Hepatocyte (in vitro differentiated cells): ENCODE measurements at places on chromosomes 2 and 18. TPM values are rescaled to one million over a fixed set of nuclear protein-coding genes. Genes with fewer than 3 reads are reported as not detected.

DNA sequence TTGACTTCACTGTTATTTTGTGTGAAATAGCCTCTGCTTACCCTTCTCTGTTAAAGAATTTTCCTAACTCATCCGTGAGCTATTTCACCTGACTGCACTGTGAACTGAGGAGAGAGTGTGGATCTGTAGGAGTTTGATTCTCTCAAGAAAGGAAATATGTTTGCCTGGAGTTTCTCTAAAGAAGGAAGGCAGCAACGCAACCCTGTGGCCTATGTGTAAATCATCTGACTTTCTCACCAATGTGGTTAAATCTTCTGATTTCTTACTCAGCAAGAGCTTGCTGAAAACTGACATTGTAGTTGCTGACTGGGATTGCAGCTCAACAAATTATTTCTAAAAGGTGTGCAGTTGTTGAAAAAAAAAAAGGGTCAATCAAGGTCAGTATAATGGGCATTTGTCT, 153.9 kb upstream of the PELI1 start:
- DNase-seq, result no peak

GRCh38 chr2:137952586-137953129, 11.6 kb upstream of the HNMT start:
- no peak for DNase-seq

DNA sequence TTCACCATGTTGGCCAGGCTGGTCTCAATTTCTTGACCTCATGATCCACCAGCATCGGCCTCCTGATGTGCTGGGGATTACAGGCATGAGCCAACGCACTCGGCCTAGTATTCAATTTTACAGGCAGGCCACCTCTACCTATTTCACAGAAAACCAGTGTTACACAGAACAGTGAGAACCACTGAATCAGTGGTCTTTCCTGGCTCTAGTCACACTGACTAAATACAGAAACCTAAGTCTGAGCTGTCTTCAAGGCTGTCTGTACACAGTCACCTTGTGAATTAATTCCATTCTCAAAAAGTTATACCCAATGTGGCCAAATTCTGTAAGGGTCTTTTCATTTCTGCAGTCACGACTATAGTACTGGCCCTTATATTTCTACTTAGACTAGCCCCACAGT, 3.5 kb downstream of the RNF149 start:
- DNase-seq, result no peak

- DNase-seq, result no peak
These were observed 22.8 kb upstream of the C1QL2 start for GRCh38 chr2:119181391-119181790.

- no peak for DNase-seq
These were observed 460 bp upstream of the SEMA4F start for GRCh38 chr2:74653589-74653984.

DNA sequence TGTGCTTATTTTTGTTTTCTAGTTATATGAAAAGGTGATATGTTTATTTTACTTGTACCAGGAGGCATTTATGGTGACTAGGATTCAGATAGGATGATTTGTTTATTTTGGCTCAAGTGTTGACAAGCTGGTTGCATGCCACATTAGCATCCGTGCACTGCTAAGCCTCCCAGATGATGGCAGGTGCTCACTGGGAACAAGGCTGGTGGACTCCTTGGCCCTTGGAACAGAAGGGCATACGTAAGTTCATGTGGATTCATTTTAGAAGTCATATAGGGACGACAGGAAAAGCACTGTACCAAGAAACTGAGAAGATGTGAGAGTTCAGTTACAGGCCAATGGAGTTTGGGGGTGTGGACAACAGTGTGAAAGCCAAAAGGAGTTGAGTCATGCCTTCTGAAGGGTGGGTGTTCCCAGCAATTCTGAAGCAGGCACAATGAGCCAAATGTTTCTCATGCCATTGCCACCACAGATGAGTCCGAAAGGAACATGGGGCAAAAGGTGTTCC, 166.2 kb downstream of the PHLPP1 start:
- DNase-seq, result no peak

GRCh38 chr18:74625157-74625556, 27.5 kb downstream of the ZNF407 start:
- DNase-seq, result no peak

- DNase-seq, result no peak
These were observed 216.5 kb upstream of the SLC8A1 start for GRCh38 chr2:40668425-40668824.

GRCh38 chr2:223042704-223043118, 9.3 kb upstream of the KCNE4 start:
- DNase-seq, result no peak

- no peak for DNase-seq
These were observed 50.2 kb downstream of the NFATC1 start for GRCh38 chr18:79445696-79446561.

DNA sequence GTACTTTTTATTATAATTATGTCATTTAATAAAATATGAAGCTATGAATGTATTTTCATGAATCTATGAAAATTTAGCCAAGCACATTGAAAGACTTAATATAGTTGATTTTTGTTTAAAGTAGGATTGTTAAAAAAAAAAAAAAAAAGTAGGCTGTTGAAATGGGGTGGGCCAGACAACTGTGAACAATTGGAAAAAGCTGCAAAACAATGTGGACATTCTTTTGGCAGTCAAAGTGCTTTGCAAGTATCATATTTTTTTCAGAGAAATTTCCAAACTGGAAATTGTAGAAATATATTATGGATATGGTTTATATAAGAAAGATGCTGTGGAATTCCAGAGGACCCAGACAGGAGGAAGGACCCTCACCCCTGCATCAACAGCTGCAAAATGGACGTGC, 82.1 kb downstream of the ETAA1 start:
- no peak for DNase-seq

GRCh38 chr2:191636235-191636543, 41.7 kb upstream of the NABP1 start:
- no peak for DNase-seq

DNA sequence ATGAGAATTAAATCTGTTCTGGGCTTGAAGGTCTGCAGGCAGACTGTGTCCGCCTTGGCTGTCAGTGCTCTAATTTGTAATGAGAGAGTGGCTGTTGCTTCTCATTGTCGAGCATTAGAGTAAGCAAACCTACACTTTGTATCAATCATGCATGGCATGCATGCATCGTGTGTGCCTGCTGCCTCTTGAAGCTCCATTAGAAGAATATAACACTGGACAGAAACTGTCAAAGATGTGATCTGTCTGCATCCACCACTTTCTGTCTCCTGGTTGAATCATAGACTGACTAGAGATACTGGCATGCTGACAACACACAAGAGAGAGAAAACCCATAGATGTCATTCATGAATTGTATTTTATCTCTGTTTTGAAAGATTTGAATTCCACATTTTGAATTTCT, 275.0 kb upstream of the NXPH2 start:
- no peak for DNase-seq

- DNase-seq, result no peak
These were observed 288.4 kb downstream of the LRRTM1 start for GRCh38 chr2:80016171-80016570.

DNA sequence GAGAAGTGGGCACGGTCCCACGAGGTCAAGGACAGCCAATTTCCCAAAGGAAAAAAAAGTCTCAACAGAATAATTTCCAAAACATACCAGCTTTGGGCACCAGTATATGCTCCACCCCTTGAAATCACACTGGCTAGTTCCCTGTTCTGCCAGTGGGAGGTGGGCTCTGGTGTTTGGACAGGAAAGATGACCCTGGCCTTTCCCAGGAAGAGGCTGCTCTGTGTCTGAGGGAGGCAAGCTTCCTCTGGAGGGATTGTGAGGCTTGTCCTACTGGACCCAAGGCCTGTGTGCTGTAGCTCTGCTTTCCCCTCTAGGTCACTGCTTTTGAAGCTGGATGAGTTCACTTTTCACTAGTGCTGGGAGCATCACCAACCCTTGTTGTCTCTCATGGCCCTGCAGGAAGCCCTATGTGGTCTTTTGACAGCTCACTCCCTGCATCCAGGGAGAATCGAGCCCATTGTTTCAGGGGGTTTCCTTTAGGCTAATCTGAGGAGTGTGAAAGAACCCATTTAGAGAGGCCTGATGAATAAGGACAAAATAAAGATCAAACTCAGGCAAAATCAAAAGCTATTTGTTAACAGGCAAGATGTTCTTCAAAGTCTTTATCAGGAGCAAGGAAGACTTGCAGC, 36.3 kb downstream of the CXCR4 start:
- no peak for DNase-seq

- peak; percentile 94 for DNase-seq
These were observed at the start of gene ANAPC1 for GRCh38 chr2:111883661-111884591. Gene ANAPC1 (minus strand): TSS chr2:111884193. CDS start chr2:111880825, 3,368 bp downstream.

Gene LRRC30
- not detected in 2 replicates for total RNA-seq

Gene DOK6
- 2.0 and 2.6 TPM in 2 replicates for total RNA-seq

Gene STARD6
- total RNA-seq, result not detected in 2 replicates

Gene STPG4
- 0.72 TPM in 1 of 2 replicates, not detected in the other for total RNA-seq
